ENCODE measurements at places on chromosomes 13 and 19.

DNA sequence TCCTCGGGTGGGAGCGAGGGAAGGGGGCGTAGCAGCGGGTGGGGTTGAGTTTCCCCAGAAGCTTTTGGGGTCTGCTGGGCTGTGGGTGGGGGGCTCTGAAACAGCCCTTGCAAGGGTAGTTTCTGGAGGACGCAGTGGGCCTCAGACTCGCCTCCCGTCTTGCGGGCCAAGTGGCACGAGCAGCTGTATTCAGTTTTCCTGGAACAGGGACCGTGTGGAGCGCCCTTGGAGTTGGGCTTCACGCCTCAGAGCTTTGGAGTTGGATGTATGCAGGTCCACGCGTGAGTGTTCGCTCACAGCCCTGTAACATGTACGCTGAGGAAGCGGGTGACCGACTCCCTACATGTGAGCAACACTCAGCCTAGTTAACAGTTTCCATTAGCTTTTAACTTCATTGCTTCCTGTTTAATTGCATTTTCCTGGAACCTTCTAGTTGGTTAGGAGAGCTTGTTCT, 603 bp downstream of the TM9SF2 start:
- no peak for DNase-seq

- DNase-seq: no peak
These were observed 471.0 kb downstream of the TBC1D4 start for GRCh38 chr13:75010941-75011340.

DNA sequence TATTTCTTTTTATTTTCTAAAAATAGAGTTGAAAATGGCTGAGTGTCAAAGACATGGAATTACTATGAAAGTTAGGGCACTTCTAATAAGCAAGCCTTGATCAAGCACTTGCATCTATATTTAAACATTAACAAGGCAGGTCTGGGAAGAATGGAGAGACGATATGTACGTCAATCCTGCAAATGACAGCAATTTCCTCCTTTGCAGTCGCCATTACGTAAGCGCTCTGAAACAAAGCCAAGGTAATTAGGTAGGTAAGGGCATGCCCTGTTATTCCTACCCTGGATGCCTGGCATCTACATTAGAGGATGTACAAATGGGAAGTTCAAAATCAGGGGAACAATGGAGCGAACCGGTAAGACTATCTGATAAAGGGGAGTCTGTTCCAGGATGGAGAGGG, 664.0 kb upstream of the ARGLU1 start:
- DNase-seq: no peak

DNA sequence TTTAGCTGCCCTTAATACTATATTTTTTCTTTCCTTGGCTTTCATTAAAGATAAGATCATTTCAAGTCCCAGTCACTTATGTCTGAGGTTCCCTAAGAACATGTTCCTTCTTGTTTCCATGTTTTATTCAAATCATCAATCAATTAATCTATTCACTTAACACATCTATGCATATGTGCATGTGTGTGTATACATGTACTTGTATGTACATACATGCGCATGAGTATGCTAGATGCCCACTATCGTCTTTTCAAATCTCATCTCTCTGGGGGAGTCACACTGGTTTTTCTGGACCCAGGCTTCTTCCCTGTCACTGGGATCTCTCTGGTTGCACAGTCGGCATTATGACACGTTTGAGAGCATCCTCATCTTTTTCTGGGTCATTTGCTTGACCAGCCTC, 108.9 kb downstream of the ZNF536 start:
- no peak for DNase-seq

DNA sequence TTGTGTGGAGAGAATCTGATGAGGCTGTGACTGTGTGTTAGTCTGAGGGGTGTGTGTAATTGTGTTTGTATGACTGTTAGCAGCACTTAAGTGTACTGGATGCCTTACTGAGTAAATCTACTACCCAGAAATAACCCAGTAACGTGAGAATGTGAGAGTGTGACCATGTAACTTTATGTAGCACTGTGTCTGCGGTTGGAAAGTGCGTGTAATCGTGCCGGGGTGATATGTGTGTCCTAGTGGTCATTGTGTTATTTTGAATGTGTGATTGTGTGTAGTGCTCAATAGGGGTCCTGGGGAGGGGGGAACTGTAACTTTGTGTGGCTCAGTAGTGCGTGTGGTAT, 550 bp downstream of the ZNF383 start:
- no peak for DNase-seq

GRCh38 chr19:58150328-58150921, at the start of gene ZNF329:
Gene ZNF329, minus strand, starts transcription at chr19:58150789. Its CDS starts 21,286 bp downstream, at chr19:58129503.
- DNase-seq: peak; percentile 68

DNA sequence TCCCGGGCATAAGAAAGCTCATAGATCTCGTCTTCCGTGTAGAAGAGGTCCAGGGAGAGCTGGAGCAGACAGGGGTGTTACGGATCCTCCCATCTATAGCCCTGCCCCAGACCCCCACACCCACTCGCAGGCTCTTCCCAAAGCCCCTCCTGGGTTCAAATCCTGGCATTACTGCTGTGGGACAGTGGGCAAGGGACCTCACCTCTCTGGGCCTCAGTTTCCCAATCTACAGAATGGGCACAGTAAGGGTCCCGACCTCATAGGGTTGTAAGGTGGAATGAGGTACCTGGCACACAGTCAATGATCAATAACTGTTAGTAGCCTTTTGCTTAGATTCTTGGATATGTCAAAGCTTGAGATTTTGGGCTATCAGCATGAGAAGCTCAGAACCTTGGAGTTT, 10.5 kb downstream of the FAM98C start:
- DNase-seq: no peak

- no peak for DNase-seq
These were observed 7.2 kb downstream of the IGFL2 start for GRCh38 chr19:46155237-46155636.

DNA sequence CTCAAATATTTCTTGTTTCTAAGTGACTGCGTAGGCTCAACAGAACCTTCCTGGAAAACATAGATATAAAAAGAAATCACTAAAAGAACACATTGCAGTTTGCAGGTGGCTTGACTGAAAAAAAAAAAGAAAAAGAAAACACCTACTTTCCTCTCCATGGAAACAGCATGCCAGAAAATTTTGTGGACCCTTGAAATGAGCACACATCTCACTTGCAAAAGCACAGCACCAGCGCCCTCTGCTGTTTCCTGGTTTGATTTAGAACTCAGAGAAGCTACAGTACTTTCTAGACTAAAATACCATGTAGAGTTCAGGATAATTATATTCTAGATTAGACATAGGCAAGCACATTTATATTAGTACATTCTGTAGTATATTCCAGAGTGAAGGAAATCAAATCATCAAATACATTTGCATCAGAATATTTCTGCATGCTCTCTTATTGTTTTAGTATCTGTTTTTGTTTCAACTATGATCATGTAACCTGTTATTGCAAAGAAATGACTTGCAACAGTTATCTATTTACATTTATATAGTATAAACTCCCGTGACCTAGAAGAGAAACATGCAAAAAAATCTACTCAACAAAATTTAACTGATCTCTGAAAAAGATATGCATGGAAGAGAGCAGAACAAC, 22.3 kb upstream of the XPO4 start:
- no peak for DNase-seq

GRCh38 chr19:7109678-7110289, 40.3 kb downstream of the ZNF557 start:
- DNase-seq: no peak

GRCh38 chr13:113638173-113638746, 19.7 kb downstream of the ATP4B start:
- DNase-seq: peak; percentile 17

DNA sequence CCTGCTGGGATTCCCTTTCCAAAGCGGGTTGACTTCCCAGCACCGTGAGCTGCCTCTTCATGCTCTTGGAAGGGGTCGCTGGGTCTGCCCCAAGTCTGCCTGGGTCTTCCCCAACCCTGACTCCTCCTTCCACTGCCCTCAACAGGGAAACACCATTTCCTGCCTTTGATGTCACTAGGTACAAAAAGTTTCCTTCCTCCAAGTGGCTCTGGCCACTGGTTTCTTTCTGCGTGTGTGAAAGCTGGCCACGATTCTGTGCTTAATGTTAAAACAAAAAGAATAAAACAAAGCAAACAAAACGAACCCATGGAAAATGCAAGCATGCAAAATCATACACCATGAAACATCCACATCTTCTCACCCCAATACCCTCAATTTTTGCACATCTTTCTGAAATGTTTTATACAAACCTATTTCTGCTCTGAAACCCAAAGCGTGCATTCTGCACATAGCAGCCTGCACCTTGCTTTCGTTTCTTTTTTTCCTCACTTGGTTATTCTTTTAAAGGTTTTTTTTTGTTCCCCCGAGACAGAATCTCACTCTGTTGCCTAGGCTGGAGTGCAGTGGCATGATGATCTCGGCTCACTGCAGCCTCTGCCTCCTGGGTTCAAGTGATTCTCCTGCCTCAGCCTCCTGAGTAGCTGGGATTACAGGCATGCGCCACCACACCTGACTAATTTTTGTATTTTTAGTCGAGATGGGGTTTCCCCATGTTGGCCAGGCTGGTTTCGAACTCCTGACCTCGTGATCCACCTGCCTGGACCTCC, 12.5 kb upstream of the TNFSF9 start:
- DNase-seq: no peak

- DNase-seq: no peak
These were observed 213.7 kb downstream of the RFC3 start for GRCh38 chr13:34031610-34032009.

DNA sequence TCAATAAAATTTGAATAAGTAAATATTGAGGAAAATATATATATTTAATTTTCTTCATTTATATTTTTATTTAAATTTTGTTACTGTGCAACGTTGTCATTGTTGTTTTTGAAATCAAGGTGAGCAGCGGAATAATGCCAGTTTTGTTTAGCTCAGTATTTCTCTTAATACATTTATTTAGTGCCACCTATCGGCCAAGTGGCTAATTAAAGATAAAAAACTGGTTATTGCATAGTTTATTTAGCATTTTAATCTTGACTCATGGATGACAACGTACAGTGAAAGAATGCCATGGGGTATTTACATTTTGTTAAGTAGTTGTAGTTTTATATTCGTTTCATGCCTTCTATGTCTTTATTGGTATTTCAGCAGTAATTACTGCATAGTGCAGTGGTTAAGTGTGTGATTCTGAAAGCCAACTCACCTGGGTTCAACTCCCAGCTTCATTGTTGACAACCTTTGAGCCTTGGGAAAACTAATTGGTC, 265.9 kb downstream of the MYO16 start:
- DNase-seq: no peak

- no peak for DNase-seq
These were observed 37.3 kb downstream of the ENOX1 start for GRCh38 chr13:43749503-43749902.

GRCh38 chr19:53866865-53867224, 838 bp upstream of the MYADM start:
- DNase-seq: no peak

GRCh38 chr19:20444202-20444885, 121.2 kb downstream of the ZNF737 start:
- no peak for DNase-seq

GRCh38 chr13:74040200-74040599, 94.0 kb downstream of the KLF12 start:
- DNase-seq: no peak

DNA sequence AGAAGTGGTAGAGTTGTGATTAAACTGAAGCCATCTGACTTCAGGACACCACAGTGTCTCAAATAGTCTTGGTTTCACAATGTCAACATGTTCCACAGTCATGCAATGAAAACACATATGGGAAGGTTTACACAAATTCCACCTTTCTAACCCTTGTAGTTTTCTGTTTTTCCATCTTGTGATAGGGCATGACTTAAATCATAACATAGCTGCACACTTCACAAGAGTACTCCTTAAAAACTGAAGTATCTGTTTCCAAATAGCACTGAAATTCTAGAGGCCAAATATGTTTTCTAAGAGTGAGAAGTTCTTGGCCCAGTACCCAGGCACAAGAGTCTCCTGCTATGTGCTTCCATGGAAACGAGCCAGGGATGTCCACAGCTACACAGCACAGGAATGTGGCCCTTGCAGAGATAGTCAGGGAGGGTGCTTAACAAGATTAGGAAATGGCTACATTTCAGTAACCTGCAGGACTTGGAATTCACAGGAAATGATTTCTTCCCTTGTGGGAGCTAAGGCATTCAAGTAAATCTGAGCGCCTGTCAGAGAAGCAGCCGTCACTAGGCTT, 269.1 kb downstream of the NDFIP2 start:
- DNase-seq: no peak

DNA sequence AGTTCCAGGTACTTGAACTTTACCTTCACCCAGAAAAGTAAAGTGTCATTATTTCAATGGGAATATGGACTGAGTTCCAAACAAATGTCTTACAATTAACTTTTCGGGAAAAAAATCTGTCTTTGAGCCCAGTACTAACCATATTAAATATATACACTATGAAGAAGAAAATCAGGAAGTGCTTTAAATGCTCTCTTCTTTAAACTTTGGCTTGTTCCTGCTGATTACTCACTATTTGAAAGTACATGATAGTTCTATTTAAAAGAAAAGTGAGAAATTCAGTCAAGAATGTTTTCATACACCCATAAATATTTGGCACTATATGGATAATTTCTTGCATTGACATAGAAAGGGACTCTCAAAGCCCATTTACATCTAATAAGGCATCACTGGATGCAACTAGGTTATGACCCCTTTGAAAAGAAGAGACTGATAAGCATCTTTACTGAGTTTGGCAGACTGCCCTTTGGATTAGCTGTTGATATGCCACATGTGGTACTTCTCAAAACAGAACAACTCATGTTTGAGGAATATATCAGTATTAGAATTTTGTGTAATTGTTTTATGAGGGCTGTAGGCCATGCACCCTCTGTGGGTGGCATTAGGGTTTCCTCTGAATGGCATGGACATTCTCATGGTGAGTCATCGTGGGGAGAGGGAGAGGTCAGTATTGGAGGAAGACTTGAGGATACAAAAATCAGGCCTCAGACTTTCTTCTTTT, 25.0 kb upstream of the VWA8 start:
- no peak for DNase-seq

DNA sequence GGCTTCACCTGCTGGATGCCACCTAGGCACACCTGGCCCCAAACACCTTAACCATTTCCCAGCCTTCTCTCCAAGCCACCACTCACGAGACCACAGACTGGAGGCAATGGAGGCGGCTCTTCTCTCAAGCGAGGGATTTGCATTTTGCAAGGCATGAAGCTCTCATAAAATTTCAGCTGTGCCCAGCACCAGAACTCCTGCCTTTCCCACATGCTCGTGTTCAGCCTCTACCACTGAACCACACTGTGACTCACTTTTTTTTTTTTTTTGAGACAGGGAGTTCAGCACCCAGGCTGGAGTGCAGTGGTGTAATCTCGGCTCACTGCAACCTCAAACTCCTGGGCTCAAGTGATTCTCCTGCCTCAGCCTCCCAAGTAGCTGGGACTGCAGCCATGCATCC, 10.6 kb downstream of the NANOS3 start:
- DNase-seq: no peak

GRCh38 chr13:77810878-77811277, 107.8 kb downstream of the EDNRB start:
- no peak for DNase-seq

- DNase-seq: no peak
These were observed 13.0 kb upstream of the ALOX5AP start for GRCh38 chr13:30722361-30722760.

DNA sequence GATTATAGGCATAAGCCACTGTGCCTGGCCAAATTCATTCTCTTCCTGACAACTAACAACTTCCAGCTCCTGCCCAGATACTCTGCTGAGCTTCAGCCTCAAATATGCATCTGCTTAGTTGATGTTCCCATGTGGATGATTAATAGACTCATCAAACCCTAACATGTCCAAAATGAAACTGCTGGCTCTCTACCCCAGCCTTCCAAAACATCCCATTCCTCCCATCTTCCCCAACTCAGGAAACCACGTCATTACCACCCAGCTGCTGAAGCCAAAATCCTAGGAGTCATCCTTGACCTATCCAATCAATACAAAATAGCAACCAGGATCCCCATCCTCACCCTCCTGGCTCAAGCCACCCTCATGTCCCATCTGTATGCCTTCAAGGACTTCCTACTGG, 20.9 kb downstream of the POU2F2 start:
- no peak for DNase-seq

All from breast epithelium (tissue), 4 donors.